ENCODE measurements at places on chromosomes 5 and 9. TPM values are rescaled to one million over a fixed set of nuclear protein-coding genes. Genes with fewer than 3 reads are reported as not detected.
A peak's percentile ranks its signal among the peaks of the same experiment; 100 is the strongest.

The SPATA6L gene
- 0.46 TPM for polyA plus RNA-seq

The LAMC3 gene
- polyA plus RNA-seq: 3.7 TPM

The SLC6A18 gene
- not detected for polyA plus RNA-seq

The FAM153A gene
- 0.10 TPM for polyA plus RNA-seq

The SAXO1 gene
- 0.19 TPM for polyA plus RNA-seq

The ABLIM3 gene
- 86.3 TPM for polyA plus RNA-seq

The GZMA gene
- 2.2 TPM for polyA plus RNA-seq

The LHX3 gene
- not detected for polyA plus RNA-seq

The DBH gene
- polyA plus RNA-seq: 0.87 TPM

DNA sequence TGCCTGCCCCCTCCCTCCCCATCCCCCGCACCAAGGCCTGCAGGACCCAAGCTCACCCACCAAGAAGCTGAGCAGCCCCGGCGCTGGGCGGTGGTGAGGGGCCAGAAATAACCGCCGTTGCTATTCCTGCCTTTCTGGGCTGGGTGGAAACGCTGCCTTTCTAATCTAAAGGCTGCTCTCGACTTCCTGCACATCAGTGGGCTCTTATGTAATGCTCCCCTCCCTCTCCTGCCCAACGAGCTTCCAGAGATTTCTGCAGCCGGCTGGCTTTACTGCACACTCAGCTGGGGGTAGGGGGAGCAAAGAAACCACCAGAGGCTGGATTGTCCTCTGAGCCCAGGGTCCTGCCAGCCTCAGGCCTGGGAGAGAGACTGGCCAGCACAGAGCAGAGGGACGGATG, 6.9 kb upstream of the EGR1 start:
- no peak for DNase-seq

GRCh38 chr5:83011985-83012384, 65.2 kb downstream of the TMEM167A start:
- no peak for DNase-seq

- DNase-seq: no peak
Measured at GRCh38 chr9:123316053-123316718, 39.8 kb upstream of the CRB2 start.

GRCh38 chr9:99341686-99342085, 119.6 kb downstream of the SEC61B start:
- DNase-seq: no peak

DNA sequence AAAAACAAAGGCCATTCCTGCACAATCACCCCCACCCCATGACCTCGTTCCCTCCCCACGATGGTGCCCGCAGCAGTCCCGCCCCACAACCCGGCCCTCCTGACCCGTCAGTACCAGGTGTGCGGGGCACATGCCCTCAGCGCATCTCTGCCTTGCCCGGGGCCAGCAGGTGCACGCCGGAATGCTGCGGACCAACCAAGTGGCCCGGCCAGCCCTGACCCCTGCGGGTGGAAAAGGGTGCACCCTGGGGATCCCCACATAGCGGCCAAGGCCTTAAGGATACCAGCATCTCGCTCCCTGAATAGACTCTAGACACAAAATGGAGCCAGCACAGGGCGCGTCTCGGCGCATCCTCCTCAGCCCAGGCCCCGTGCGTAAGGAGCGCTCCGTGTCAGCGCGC, 6.0 kb downstream of the SFXN1 start:
- no peak for DNase-seq

DNA sequence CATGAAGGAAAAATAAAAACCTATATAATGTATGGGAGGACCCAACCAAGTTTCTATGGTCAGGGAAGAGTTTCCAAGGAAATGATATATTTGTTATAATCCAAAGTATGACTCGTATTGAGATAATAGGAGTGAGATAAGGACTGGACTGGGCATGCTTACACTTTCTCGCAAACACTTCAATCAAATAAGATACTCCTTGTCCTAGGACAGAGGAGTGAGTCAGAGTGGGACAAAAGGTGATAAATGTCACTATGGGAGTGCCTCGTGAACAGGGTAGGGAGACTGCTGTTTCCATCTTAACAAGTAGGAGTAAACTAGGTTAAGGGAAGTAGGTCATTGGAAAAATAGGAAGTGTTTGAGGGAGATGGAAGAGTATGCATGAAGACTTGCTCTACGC, 47.2 kb downstream of the MACIR start:
- no peak for DNase-seq

DNA sequence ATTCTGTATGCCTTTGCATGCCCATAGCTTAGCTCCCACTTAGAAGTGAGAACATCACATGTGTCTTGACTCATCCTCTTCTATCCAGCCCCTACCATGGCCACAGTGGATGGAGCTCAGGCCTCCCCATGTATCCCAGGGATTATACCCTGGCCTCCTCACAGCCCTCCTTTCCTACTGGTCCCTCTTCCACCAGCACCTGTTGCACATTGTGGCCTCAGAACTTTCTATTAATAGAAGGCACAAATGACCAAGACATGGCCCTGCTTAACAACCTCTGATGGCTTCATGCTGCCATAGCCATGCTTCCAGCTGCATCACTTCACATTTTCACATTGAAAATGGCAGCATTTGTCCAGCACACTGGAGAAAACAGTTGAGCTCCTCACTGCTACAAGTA, 315.4 kb downstream of the CDK5RAP2 start:
- DNase-seq: peak; percentile 21

- DNase-seq: no peak
Measured at GRCh38 chr5:141811287-141812155, 66.7 kb downstream of the PCDH1 start.

GRCh38 chr5:67192719-67193438, 3.7 kb downstream of the CD180 start:
- no peak for DNase-seq

GRCh38 chr5:62680121-62680520, 101.5 kb downstream of the LRRC70 start:
- no peak for DNase-seq

GRCh38 chr9:83981126-83981871, 694 bp downstream of the RMI1 start:
- DNase-seq: peak; percentile 26

- DNase-seq: no peak
Measured at GRCh38 chr5:168372356-168372946, 81.0 kb downstream of the WWC1 start.

- peak; percentile 27 for DNase-seq
Measured at GRCh38 chr5:74895906-74896305, 29.7 kb upstream of the FAM169A start.

- peak; percentile 82 for DNase-seq
Measured at GRCh38 chr5:179819296-179820126, 1.2 kb upstream of the SQSTM1 start.

- no peak for DNase-seq
Measured at GRCh38 chr9:93635186-93636107, 59.1 kb downstream of the PHF2 start.

DNA sequence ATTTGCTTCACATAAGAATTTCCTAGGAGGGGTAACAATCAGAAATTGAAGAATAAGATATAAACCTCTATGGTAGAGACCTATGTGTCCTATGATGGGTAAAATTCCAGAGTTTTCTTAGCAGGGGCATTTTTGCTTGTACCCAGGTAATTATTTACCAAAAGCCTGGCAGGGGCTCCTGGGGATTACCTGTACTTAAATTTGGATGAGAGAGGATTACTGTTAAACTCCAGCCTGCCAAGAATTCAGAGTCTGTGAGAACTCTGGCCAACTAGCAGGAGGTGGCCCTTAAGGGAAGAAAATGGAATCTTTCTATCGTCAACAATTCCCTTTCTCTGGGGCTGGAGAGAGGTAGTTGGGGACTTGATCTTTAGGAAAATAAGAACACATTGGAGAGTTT, 460.4 kb downstream of the PDE4D start:
- no peak for DNase-seq

- DNase-seq: no peak
Measured at GRCh38 chr5:170145462-170145861, 39.8 kb downstream of the FOXI1 start.

GRCh38 chr9:114225561-114226212, 70.3 kb downstream of the COL27A1 start:
- DNase-seq: no peak

GRCh38 chr9:124139001-124139400, 118.7 kb upstream of the NEK6 start:
- DNase-seq: no peak

DNA sequence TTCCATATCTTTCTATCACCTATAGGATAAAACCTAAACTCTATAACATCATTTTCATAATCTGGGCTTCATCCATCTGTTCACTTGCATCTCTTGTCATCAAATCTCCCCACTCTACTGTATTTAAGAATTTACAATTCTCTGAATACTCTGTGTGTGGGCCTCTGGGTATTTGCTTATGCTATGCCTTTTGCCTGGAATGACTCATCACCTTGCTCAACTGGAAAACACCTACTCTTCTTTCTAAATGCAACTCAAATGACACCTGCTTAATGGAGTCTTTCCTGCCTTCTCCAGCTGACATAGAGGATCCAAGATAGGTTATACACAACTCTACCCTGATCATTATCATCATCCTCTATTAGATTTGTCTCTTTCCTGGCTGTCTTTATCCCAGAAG, 421.7 kb downstream of the SPATA31D1 start:
- DNase-seq: no peak

- peak; percentile 80 for DNase-seq
Measured at GRCh38 chr5:172758077-172758833, 12.7 kb downstream of the DUSP1 start.

GRCh38 chr5:122008061-122008460, 46.3 kb downstream of the SRFBP1 start:
- DNase-seq: no peak

DNA sequence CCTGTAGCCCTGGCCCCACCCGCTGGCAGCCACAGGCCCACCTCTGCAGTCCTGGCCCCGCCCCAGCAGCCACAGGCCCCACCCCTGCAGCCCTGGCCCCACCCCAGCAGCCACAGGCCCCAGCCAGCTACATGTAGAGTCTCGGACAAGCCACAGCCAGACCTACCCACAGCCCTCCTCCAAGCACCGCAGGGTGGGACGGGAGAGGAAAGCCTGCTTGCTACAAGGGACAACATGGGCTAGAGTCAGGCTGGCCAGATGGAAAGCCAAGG, 49.5 kb upstream of the SARDH start:
- DNase-seq: no peak

- no peak for DNase-seq
Measured at GRCh38 chr5:147112899-147113298, 121.9 kb upstream of the STK32A start.

- no peak for DNase-seq
Measured at GRCh38 chr5:4309026-4309425, 713.4 kb downstream of the IRX1 start.

- peak; percentile 47 for DNase-seq
Measured at GRCh38 chr5:10145923-10146401, 103.7 kb downstream of the ATPSCKMT start.

DNA sequence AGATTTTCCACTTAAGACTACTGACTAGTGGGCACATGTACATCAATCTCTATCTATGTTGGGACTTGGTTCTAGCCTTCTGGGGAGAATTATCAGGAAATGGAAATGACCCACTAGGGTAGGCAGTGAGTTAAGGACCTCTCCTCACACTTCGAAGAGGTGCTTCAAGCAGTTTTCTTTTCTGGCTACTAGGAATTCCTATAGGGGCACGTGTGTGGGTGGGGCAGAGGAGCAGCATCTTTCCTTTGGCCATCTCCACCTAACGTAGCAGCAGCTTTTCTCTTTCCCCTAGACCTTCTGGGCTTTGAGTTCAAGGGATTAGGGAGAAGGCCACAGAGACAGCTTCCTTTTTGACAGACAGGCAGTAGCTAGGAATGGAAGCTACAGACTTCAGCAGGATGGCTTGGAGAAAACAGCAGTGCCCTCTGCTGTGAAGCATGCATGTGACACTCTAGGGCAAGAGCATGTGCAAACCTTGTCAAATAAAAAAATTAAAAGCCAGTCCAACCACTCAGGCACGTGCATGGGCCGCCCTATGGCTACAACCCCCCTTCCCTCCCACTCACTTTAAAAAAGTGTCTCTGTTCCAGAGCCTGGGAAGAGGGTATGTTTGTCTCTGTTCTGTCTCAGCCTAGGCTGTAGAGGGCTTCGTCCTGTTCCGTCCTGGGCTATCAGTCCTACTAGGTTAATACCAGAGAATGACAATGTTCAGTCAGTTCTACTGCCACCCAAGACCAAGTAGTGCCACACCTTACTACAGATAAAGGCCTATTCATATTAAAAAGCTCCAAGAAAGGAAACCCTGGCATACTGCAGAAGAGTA, 8.7 kb upstream of the GFRA3 start:
- peak; percentile 21 for DNase-seq

GRCh38 chr9:133117271-133118178, 3.5 kb downstream of the RALGDS start:
- DNase-seq: no peak

DNA sequence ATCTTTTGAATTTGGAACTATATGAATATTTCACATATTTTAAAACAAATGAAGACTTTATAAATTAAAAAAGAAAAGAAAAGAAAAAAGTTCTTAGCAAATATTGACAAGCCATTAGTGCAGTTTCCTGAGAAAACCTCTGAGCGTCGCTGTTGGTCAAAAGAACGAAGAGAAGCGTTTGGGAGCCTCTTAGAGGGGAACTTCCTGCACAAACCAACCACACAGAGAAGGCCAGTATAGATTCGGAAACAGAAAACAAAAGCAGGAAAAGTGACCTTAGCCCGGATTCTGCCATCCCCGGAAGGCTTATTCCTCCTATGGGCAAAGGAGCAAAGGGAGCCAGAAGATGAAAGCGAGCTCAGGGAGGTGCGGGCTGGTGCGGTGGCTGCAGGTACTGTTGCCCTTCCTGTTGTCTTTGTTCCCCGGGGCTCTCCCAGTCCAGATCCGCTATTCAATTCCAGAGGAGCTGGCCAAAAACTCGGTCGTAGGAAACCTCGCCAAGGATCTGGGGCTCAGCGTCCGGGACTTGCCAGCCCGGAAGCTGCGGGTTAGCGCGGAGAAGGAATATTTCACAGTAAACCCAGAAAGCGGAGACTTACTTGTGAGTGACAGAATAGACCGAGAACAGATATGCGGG, at the start of gene PCDHGB2:
Gene PCDHGB2, plus strand, starts transcription at position 205 of the 637 bp plus-strand sequence. Its CDS starts 142 bp downstream, at position 347.
- DNase-seq: peak; percentile 11

Data from muscle of back (tissue), 13 donors.